ENCODE measurements at places on chromosomes 11 and 22.

GRCh38 chr11:45751430-45751829 is 53.5 kb upstream of the SLC35C1 start:
- no peak for DNase-seq

DNA sequence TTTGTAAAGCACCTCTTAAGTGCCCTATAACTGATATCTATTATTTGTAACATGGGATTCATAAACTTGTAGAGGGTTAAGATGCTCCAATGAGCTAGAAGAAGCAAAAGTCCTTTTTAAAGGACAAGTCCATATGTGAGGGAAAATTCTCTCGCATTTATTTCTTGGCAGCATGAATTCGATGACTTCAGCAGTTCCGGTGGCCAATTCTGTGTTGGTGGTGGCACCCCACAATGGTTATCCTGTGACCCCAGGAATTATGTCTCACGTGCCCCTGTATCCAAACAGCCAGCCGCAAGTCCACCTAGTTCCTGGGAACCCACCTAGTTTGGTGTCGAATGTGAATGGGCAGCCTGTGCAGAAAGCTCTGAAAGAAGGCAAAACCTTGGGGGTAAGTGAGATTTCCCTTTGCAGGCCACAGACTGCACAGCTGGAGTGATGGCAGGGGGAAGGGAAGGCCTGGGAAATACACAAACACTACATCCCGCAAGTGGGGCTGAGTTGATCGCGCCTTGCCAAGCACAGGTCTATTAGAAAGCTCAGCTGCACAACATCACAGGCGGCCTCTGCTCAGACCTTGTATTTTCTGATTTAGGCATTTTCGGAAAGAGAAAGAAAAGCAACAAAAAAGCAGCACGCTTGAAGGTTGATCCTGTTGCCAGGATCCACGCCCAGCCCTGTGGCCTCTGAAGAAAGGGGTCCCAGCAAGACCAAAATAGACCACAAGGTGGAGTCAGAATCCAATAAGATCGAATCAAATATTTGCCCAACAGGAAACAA is 1.5 kb downstream of the MS4A8 start:
- DNase-seq = no peak

GRCh38 chr11:79025622-79026021 is 415.2 kb downstream of the TENM4 start:
- DNase-seq = no peak

DNA sequence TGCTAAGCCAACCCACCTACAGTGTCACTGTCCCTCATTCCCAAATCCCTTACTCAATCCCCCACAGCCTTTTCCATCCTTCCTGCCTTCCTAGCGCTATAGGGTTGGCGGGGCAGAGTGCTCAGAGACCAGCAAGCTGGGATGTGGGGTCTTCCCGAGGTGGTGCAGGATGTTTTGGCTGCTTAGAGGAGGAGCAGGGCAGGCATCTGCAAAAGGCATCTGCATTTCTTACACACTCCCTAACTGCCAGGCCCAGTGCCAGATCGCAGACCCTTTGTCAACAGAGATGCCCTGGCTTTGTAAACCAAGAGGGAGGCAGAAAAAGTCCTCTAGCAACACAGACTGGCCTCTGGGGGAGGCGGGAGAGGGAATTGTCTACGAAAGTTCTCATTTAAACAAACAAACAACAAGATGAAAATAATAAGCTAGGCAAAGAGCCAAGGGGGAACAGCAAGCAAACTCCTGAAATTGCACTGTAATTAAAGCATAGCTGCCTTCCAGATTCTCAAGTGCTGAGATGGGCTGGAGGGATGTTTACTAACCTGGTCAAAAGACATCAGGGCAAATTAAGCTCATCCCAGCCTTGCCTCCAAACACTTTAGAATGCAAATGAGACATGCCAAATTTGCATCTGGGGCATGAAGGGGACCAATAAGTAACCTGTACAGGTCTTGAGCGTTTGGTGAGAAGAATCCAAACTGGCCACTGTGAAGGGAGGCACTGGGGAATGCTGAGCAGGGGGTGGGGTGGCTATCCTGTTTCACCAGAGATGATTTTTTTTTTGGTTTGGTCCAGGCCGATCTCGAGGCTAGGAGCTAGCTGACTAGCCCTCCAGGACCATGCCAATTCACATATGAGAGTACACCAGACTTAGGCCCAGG is 38.1 kb upstream of the ADA2 start:
- no peak for DNase-seq

- DNase-seq = no peak
Observed at GRCh38 chr22:45227645-45228400, 12.9 kb downstream of the KIAA0930 start.

DNA sequence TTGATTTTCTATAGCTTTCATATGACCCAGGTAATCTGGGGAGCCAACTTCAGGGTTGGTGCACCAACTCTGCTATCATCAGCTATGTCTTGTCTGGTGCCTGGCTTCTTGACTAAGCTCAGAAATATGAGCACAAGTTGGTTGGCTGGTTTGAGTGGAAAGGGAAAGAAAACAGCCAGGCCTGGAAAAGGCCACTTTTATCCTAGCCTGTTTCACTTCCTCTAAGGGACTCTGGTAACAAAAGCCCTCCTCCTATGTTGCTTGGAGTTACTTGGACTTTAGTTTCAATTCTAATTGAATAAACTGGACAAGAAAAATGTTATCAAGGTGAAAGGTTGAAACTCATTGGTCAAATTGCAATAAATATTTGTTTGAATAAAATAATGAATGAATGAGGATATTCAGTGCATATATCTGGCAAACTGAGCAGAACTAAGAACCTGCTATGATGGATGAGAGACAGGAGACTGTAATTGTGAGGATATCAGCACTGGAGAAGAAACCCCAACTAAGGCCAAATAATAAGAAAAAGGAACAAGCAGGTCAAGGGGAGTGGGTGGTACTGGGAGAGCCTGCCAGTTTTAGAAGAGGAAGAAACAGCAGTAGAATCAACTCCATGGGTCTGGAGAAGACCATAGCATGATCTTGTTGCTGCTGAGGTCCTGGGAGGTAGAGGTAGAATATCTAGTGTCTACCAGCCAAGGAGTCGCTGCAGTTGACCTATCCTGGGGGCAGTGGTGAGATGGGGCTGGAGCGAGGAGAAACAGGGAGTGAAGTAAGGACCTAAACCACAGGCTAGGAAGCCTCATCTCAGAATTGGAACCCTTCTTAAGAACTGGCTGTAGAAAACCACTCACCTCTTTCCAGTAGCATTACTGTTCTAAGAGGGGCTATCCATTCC is 8.2 kb downstream of the ROBO4 start:
- DNase-seq = no peak

DNA sequence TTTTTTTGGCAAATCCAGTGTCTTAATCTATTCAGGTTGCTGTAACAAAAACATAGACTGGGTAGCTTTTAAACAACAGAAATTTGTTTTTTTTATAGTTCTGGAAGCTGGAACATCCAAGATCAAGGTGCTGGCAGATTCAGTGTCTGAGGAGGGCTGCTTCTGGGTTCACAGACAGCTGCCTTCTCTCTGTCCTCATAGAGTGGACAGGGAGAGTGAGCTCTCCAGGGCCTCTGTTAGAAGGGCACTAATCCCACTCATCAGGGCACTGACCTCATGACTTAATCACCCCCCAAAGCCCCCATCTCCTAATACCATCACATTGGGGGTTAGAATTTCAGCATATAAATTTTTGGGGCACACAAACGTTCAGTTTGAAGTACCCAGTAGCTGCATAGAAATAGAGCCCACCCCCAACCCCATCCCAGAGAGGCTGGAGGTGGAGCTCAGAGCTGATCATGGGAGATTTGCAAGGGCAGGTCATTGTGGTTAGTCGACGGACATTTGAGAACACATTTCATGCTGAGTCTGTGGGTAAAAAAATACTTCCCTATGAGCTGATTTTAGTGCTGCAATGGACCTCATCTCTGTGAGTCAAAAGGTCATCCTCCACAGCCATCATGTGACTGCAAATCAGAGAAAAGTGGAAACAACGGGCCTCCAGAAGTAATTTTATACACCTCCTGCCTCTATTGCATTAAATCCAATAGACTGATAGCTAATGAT is 203.1 kb upstream of the CADM1 start:
- DNase-seq = no peak

DNA sequence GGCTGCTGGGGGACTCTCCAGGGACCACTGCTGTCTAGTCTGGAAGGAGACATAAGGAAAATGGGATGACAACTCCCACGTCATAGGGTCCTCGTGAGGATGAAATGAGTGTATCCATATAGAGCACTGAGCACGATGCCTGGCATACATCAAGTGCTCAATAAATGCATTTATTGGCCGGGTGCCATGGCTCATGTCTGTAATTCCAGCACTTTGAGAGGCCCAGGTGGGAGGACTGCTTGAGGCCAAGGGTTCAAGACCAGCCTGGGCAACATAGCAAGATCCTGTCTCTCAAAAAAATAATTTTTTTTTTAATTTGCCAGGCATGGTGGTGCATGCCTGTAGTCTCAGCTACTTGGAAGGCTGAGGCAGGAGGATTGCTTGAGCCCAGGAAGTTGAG is 12.2 kb upstream of the TPST2 start:
- no peak for DNase-seq

- DNase-seq = no peak
Observed at GRCh38 chr11:15509082-15509481, 394.4 kb downstream of the INSC start.

DNA sequence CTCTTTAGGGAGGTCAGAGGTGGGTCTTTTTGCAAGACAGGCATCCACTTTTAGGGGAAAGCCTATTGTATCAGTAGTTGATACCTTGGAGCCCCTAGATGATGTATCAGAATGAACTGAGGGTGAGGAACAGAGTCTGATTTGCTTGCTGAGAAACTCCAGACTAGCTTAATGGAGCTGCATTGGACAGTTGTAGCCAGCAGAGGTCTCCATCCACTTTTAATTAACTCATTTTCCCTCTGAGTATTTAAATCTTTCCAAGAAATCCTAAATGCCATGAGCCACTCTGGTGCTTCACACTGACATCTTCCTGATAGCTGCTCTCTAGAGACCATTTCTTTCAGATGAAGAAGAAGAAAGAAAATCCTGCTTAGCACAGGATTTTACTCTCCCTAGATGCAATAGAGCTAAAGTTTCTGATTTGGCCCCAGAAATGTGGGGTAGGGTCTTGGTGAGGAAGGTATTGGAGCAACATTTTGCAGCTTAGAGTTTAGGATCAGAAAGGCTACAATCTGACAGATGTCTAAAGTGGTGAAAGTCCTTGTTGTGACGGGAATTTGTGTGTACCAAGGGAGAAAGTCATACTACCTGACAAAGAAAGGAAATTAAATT is 38.0 kb downstream of the EXT2 start:
- no peak for DNase-seq

GRCh38 chr22:23822101-23822671 is 16.6 kb downstream of the DERL3 start:
- no peak for DNase-seq

DNA sequence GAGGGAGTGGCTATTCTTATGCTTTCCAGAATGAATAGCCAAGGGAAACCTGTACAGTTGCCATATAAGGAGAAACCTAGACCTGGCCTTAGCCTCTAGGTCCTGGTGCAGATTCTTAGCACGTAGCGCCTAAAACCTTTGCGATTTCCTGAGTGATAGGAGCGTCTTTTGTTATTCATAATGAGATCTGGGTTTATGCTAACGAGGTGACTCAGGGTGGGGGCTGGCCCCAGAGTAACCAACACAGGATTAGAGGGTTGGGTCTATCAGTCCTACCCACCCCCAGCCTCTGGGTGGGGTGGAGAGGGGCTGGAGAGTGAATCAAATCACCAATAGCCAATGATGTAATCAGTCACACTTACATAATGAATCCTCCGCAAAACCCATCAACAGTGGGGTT is 73.4 kb upstream of the PARVG start:
- no peak for DNase-seq

- no peak for DNase-seq
Observed at GRCh38 chr11:70527046-70527395, 128.7 kb downstream of the CTTN start.

- DNase-seq = no peak
Observed at GRCh38 chr11:118313242-118313641, 8.7 kb downstream of the CD3E start.

- DNase-seq = no peak
Observed at GRCh38 chr11:64804346-64805210, 1.6 kb upstream of the MAP4K2 start.

DNA sequence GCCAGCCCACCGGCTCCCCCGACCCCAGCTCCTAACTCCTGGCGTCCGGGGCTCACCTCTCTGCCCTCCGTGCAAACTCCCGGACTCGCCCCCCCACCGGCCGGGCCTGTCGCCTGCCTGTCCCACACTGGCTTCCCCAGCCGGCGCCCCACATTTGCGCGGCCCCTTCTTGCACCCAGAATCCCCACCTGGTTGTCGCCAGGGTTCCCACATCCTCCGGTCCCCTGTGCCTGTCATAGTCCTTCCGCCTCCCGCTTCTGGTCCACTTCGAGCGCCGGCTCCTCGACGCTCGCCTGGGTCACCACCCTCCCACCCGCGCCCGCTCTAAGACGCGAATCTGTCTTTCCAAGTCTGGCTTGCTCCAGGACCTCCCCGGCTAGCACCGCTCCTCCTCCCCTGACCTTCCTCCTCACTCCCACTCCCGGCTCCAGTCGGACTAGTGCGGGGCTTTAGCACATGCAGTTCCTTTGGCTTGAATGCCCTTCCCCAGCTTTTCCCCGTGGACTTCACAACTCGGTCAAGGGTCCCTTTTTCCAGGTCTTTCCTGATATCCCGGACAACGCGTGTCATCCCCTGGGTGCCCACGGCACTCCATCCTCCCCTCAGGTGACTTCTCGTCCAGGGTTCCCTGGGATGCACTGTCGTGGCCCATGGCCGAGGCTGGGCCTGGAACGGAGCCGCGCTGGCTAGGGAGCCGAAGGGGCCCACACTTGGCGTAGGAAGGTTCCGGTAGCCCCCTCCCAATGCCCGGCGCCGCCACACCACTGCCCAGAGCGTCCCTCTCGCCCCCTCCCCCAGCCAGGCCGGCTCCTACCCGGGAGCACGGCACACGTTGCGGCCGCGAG is 635 bp downstream of the SCARF2 start:
- no peak for DNase-seq

GRCh38 chr11:68997995-68998348 is 15.1 kb downstream of the MRGPRF start:
- DNase-seq = no peak

DNA sequence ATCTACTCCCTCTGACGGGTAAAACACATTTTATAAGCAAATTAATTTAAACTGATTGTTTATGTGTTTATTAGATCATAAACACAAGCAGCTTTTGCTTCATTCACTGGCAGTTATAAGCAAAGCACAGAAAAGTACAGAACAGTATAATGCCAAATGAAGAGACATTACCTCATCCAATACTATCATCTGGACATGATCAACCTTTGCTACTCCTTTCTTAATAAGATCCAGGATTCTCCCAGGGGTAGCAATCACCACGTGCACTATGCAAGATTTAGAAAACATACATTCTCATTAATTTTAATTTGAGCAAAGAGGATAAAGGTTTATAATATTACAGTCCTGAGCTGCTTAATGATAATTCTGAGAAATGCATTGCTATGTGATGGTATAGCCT is 27.9 kb downstream of the DDX6 start:
- DNase-seq = no peak

GRCh38 chr11:56849852-56850251 is 101.4 kb upstream of the OR9G4 start:
- no peak for DNase-seq

GRCh38 chr11:12669930-12670329 is 4.3 kb upstream of the TEAD1 start:
- no peak for DNase-seq

GRCh38 chr11:61666684-61667297 is 13.4 kb upstream of the DAGLA start:
- no peak for DNase-seq

Measured in activated CD4-positive, alpha-beta T cell treated with anti-CD3 and anti-CD28 coated beads for 24 hours (primary cell).